ENCODE measurements at places on chromosomes 1 and 21.
A peak's percentile ranks its signal among the peaks of the same experiment; 100 is the strongest.

DNA sequence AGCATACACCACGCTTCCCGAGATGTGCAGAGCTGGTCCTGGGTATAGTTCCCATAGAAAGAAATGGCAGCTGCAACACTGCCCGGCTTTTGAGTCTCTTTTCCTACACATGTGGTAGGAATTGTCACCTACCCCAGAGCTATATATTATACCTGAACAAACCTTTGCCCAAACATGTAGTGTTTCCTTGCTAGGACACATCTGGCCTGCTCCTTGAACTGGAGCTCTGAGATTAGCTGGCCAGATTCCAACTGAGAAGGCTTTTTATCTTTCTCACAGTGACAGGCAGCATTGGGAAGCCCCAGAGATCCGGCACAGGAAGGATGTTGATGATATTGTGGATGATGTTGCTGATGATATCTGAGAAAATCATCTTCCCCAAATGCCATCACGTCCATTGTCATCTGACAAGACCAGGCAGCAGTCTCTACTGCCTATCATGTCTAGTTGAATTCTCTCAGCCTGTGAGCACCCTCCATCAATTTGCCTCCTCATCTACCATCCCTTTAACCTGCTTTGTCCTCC, 115.0 kb upstream of the SMYD2 start:
- no peak for DNase-seq

DNA sequence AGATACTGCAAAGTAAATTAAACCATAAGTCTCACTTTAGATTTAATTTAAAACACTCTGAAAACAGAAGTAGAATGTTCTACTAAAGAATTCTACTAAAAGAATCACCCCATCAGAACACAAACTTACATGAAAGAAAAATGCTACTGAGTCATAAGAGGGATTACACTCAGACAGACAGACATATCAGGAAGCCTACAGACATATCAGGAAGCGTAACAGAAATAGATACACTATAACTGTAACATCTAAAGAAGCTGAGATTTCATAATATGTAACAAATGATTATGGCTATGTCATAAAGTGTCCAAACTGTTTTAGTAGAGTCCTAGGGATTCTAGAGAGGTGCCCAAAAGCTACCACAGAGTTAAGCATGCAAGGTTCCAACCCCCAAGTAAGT, 23.9 kb downstream of the FOXJ3 start:
- no peak for DNase-seq

- no peak for DNase-seq
Measured at GRCh38 chr1:10267921-10268320, 57.6 kb downstream of the KIF1B start.

DNA sequence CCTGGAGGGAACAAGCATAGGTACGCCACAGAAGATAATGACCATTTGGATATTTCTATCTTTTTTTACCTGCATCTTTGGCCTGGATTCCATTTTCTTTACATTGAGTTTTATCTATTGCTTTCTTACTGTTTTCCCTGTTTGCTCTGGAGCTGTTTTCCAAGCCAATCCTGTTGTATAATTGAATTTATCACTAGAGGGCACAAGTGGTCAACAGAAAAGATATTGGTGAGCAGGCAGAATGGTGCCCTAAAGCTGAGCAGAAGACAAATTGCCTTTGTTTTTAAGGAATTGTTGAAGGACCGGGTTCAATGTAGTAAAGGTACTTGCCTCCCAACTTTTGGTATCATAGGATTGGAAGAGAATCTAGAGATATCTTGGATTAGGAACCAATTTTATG, 152.8 kb downstream of the PPP1R12B start:
- DNase-seq = peak; percentile 35

- DNase-seq = no peak
Measured at GRCh38 chr1:184186167-184186566, 134.6 kb downstream of the TSEN15 start.

- DNase-seq = no peak
Measured at GRCh38 chr1:84166797-84167196, 22.7 kb downstream of the PRKACB start.

DNA sequence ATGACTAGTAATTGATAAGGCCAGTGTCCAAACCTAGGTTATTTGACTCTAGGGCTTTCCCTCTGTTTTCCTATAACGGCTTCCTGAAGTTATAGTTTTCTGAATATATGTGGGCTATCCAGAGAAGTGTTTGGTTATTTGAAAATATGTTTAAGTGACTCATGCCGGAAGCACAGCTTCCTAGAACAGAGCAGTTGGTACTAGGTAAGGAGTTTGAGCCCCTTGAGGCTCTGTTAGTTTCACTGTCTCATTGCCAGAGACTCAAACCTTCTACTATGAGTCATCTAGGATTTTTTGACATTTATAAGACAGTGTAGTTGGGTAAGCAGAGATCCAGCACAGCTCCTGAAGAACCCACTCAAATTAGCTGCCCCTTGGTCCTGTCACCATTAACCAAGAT, 27.1 kb upstream of the LEPR start:
- no peak for DNase-seq

DNA sequence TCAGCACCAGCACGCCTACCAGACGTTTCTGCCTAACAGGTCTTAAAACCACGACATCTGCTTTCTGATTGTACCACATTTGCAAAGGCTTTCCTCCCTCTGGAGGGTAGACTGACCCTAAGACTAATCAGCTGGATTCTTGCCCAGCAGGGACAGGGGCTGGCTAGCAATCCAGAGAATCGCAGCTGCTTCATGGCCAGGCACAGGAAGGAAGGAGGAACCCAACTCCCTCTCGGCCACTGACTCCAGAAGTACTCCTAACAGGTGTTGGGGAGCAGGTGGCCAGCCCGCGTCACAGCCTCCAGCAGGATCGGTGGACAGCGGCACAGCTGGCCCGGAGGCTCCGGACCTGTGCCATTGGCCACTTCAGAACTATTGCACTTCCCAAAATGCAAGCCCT, 180.8 kb downstream of the NPHP4 start:
- DNase-seq = no peak

DNA sequence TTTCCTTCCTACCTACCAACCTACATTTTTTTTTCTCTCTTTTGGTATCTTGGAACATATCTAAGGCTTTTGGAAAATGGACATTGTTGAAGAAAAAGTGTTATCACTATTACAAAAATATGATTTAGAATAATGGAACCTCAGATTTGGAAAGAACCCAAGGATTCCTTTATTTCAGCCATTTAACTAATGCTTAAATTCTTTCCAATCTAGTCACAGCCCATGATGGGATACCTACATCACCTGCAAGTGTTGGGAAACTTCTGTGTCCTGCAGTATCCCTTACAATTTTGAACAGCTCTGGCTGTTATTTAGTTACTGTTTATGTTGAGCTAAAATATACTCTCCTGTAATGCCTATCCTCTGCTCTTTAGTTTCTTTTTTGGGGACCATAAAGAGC, 22.3 kb upstream of the APOBEC4 start:
- DNase-seq = no peak

GRCh38 chr1:1793481-1794244, 15.4 kb upstream of the NADK start:
- DNase-seq = no peak

DNA sequence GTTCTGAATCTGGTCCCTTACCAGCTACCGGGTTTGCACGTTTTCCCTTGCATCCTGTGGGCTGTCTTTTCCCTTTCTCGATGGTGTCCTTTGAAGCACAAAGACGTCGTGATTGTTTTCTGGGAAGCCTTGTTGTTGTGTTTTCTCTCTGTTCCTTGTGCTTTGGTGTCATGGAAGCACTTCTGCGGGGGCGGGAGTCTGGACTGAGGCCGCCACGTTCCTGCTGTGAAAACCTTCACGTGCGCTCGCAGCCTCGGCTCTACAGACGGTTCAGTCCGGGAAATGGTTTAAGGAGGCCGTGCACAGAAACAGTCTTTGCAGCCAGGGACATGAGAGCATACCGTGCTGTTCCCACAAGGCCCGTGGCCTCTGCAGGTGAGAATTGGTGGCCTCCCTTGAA, 68.5 kb downstream of the SKI start:
- no peak for DNase-seq

DNA sequence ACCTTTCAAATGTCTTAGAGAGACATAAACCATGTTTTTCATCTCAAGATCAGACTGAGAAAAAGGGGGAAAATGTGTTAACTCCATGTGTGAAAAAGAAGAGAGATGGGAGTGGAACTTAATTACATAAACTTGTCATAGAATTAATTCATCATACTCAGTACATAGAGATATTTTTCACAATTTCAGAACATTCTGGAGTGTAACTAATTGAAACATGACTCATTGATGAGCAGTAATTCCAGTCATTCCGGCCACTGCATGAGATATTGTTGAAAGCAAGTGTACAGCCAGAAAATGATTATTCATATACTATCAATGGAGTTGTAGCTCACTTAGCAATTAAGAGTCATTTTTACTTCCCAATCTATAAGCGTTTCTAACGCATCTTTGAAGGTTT, 739.3 kb downstream of the LTN1 start:
- DNase-seq = no peak

DNA sequence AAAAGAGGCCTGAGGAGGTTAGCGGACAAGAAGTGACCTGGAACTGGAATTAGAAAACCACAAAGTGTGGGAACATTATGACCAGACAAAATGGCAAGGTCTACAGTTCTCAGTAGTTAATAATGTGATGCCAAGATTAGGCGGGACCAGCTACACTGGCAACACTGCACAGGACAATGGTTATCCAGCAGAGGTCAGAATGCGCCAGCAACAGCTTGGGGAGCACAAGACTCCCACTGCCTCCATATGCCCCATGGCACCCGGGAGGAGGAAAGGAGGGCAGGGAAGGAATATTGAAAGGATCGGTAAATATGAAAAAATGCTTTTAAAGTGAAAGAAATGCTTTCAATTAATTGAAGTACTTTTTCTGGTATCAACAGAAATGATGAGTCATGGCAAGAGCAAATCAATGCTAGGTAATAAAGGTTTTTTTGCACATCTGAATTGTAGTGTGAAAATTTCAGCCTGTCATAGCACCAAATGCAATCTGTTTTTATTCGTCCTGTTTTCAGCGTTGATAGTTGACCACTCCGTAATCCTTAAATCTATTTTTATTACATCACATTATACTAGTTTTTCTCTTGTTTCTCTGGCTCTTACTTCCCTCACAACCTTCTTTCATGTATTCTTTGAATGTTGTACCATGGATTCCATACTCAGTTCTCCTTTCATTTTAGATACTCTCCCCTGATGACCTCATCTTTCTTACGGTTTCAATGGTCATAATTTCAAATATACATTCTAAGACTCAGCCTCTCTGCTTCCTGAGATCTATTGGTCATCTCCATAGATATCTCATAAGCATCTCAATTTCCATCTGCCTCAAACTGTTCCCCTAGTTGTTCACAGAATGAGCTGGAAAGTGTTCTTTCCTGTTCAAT, 30.7 kb downstream of the VCAM1 start:
- DNase-seq = no peak

DNA sequence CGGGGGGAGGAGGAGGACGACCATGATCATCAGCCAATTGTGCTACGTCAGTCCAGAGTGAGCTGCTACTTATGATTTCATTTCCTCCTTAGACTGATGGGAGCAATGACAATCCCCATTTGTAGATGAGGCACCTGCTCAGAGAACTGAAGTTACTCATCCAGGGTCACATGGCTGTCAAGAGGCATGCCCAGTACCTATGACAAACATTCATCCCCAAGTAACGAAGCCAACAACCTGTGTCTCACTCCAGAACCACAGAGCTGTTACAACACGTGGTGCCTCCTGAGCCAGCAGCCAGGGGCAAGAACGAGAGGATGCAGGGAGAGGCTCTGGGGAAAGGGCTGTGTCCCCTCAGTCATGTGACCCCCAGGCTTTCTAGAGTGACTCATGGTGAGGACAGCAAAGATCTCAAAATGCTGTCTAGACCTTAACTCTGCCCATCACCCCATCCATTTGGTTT, 93.6 kb downstream of the SIM2 start:
- no peak for DNase-seq

DNA sequence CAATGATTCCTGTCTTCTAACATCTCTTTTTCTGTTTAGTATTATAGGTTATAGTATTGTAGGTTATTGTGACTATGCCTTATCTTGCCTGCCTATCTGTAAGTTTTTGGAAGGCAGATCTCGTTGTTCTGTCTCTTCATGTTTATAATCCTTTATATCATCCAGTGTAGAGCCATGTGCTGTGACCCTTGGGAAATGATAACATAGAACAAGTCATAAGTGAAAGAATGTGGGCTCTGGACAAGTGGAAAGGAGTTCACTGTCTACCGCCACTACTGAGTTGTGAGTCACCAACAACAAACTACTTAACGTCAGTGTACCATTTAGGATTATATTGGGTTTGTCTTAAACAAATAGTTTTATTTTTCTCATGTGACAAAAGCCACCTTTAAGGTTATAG, 139.3 kb downstream of the LYPLAL1 start:
- no peak for DNase-seq

GRCh38 chr21:42151948-42152220, 67.1 kb upstream of the ABCG1 start:
- DNase-seq = no peak

DNA sequence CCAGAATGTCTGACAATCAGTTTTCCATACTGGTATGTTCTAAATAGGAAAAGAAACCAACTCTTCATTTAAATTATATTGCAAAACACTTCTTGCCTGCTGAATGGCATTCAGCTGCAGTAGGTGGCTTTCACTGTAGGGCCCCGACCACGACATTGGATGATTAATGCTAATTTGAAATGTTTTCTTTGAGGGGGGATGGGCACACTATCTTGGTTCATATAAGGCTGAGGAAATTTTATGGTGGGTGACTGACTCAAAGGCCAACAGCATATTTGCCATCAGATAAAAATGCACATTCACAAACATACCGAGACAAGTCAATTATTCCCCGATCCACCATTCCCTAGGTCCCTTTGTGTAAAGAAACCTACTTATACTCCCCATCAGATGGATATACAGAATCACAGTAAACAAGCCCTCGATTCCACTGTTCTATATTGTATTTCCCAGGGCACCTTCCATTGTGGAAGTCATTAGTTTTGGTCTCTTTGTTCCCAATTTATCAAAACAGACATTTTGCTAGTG, 464.2 kb upstream of the DAB1 start:
- DNase-seq = no peak

DNA sequence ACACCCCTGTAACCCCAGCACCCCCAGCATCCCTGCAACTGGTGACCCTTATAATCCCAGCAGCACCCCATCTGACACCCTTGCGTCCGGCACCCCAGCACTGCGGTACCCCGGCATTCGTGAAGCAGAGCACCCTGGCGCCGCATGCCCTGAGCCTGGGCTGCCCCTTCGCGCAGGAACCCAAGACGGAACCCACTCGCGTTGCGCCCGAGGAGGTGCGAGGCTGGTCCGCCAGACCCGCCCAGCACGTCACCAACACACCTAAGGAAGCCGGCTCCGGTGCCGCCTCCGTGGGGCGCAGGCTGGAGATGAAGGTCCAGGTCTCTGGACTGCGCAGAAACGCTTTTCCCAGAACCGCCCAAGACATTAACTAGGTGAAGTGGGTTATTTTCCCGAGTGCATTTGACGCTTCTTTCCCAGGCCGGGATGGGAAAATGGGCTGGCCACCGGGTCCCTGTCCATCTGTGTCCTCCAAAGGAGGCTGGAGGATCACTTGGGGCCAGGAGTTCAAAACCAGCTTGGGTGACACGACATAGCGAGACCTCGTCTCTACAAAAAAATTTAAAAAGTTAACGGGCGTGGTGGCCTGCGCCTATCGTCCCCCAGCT, 15.9 kb upstream of the RNF187 start:
- DNase-seq = no peak

GRCh38 chr1:43165162-43165561, 6.9 kb downstream of the EBNA1BP2 start:
- DNase-seq = no peak

All from erythroblast (primary cell).